CD4-positive, alpha-beta T cell treated with Interleukin-15 for 1 hour (primary cell): ENCODE measurements at places on chromosomes 3 and 15.

DNA sequence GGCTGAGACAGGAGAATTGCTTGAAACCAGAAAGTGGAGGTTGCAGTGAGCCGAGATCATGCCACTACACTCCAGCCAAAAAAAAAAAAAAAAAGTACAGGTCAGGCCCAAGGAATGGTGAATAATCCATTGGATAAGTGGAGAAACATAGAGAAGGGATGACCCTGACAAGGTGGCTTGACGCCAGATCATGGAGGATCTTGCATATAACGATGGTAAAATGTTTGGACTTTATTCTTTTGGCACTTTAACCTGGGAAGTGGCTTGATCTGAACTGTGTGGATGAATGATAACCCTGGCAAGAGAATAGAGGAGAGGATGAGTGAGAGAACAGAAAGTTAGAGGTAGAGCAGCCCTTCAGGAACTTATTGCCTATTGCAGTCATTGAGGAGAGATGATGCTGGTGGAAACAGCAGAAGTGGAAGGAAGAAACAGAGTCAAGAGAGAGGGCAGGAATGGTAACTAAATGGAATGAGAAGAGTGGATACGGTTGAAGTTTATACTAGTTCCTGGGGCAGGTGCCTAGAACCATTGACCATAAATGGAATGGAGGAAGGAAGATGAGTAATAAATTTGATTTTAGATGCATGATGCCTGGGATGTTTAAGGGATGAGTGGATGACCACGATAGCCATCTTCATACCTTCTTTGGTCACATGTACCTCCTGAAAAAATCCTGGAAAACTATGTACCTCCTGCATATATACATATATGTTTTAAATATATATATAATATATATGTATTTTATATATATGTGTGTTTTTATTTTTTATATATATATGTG, 57.8 kb downstream of the BLM start:
- DNase-seq, result no peak

DNA sequence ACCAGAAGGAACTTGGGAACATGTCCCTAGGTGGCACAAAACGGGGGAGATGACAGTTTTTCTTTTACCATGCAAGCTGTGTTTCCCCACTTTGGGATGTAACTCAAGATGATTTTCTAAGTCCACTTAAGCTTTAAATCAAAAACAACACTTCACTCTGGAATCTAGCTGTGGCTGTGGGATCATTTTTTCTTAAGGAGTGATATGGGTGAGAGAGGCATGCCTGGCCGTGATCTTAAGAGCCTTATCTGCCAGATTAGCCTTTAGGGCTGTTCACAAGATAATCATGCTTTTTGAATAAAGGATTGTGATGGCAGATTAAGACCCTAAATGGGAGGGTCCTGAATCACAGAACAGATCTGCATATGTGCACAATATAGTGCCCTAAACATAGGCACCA, 384.8 kb upstream of the SEMA6D start:
- DNase-seq, result no peak

DNA sequence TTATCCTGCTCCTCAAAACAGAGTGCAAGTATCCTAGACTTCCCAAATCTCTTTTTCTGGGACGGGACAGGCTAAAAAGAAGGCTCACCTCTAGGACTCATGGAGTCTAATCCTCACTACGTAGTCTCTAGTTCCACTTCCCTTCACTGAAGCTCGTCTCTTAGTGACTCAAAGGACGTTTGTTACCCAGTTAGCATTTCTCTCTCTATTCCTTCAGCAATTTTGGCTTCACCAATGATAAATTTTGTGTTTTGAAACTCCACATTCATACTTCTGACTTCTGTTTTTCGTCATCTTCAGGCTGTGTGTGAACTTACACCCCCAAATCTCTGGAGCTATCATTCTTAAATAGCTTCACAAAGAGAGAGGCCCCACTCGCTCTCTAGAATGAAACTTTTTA, 627.1 kb downstream of the NAALADL2 start:
- DNase-seq, result no peak

GRCh38 chr15:97224191-97224641, 736.3 kb upstream of the ARRDC4 start:
- no peak for DNase-seq

- DNase-seq, result no peak
Measured at GRCh38 chr3:50275996-50276761, 2.7 kb upstream of the LSMEM2 start.

DNA sequence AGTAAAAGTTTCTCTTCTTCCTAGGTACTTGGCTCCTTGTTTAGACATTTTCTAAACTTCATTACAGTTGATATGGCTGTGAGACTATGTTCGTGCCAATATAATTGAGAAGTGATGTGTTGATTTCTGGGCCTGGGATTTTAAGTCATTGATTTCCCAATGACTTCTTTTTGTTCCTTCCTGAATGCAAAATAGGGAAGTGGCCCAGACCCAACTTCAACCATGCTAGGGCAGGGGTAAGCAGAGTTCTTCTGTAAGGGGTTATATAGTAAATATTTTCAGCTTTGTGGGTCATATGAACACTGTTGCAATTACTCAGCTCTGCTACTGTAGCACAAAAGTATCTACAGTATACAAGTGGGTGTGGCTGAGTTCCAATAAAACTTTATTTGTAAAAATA, 320.1 kb upstream of the WNT5A start:
- no peak for DNase-seq

- DNase-seq, result no peak
Measured at GRCh38 chr3:56303487-56303886, 164.8 kb downstream of the ERC2 start.

DNA sequence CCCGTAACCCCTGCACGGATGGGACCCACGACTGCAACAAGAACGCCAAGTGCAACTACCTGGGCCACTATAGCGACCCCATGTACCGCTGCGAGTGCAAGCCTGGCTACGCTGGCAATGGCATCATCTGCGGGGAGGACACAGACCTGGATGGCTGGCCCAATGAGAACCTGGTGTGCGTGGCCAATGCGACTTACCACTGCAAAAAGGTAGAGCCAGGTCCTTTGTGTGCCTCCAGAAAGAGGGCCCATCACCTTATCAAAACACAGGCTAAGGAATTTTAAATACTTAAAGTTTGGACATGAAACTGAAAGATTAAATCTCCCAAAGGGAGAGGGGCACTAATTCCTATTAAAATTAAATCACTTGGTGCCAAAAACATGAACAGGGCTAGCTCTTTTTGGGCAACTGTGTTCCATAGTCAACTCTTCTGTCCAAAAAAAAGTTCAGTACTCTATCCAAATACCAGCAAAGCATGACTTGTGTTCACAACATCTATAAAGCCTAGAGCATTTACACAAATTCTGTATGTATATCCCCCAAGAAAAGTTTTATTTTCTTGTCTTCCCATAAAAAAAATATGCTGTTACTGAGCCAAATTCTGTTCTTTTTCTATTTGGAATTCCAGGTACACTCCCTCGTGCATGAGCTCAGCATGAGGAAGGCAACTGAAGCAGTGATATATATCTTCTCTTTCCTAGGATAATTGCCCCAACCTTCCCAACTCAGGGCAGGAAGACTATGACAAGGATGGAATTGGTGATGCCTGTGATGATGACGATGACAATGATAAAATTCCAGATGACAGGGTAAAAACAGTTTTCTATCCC, 9.2 kb downstream of the THBS1 start:
- no peak for DNase-seq

- no peak for DNase-seq
Measured at GRCh38 chr3:25783661-25784512, 644 bp upstream of the NGLY1 start.

GRCh38 chr3:37058117-37058516, 64.8 kb downstream of the MLH1 start:
- no peak for DNase-seq
